Stimulated activated CD8-positive, alpha-beta memory T cell treated with anti-CD3 and anti-CD28 coated beads, Interleukin-7, amount 100 ng/mL, for 4 hours (primary cell): ENCODE measurements at places on chromosomes 5 and 9.

DNA sequence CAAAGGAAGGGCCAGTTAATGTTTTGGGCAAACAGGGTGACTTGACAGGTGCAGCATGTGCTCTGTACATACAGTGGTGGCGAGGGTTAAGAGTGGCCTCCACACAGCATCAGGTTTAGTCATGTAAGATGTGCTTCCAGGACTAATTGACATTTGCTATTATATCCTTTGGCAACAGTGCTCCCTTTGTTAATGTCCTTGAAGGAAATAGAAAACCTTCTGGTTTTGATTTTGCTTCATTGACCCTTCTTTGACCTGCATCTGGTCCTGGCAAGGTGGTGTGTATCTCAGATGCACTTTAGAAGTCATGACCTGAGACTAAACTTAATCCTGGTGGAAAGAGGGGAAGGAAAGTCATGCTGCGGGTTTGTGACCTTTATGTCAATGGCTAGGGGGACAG lies 440.0 kb downstream of the ENC1 start:
- no peak for DNase-seq

DNA sequence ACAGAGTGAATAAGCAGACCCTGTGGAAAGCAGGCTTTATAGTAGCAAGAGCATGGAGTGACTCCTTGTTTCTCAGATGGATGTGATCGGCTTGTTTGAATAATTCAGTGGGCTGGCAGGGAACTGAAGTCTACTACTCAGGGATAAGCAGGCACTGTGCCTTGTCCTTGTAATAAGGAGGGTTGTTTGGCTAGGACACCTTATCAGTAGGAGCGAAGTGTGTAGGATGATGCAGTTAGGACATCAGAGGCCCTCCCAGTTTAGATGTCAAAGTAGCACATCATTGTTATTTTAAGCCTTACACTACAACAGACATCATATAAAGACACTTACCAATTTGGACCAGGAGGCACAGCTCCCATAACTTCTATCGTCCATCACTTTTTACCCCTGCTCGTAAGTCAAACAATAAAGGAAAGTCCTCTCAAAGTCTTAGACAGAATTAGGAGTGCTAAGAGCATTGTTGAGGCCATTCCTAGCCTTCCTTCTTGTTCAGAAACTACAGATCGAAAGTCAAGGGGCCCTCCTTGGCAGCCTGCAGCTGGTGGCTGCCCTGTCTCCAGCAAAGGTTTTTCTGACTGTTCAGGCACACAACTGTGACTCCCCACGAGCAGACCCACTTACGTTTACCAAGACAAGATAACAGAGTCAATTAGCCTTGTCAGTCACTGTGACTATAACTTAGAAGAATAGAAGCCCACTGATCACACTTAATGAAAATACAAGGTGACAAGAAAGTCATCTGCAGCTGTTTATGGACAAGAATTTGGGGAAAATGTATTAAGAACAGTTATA lies 218.6 kb downstream of the SNX18 start:
- no peak for DNase-seq

DNA sequence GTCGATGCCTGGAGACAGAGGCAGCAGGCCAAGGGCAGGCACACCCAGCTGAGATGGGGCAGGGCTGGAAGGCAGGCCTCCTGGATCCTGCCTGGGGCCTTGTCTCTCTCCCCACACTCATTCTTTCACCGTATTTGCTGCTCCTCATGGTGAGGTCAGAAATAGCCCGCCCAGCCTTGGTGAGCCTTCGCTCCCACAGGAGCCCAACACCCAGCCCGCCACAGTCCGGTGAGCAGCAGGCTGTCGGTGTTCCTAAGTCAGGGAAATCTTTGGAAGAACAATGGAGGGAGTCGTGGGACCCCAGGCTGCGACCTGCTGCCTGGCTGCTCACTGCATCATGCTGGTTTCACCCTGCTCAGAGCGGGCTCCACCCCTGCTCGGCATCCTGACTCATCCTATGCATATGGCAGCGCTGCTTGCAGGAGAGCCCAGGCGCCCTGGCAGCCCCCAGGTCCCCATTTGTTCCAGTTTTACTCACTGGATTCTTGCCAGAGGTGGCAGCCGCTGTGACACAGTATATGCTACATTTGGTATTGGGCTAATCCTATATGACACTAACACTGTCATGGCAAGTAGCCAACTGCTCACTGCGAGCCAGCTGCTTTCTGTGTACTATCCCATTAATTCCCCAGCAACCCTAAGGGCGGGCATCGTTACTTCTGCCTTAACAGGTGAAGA lies 53.2 kb upstream of the NCS1 start:
- no peak for DNase-seq

- no peak for DNase-seq
Observed at GRCh38 chr9:124133727-124134126, 122.2 kb downstream of the LHX2 start.

DNA sequence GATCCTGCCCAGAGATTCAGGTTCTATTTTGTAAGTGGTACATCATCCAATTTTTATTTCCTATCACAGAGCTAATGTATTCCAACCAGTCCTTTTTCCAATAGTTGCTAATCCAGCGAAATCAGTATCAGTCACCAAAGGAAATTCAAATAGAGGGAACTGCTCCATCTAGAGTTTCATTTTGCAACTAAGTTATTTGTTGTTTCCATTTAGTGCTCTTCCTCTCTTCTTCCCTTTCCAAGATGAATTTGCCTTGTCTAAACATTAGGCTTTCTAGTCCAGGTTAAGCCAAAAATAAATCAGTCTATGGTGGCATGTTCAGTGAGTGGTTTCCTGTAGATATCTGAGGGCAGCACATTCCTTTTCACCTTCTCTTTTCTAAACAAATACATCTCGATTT lies 79.8 kb upstream of the SPATA31D4 start:
- DNase-seq, result no peak

DNA sequence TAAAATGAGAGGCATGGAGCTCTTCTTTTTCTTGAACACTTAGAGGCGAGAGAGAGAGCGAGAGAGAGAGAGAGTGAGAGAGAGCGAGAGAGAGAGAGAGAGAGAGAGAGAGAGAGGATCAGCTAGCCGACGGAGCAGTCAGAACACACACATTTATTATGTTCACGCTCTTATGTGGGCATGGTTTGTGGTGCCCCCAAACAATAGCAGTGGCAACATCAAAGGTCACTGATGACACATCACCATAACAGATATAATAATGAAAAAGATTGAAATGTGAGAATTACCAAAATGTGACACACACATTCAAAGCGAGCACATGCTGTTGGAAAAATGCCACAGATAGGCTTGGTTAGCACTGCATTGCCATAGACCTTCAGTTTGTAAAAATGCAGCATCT lies 116.1 kb downstream of the KDM4C start:
- peak; percentile 12 for DNase-seq

GRCh38 chr9:36950389-36950788 lies 83.7 kb downstream of the PAX5 start:
- DNase-seq, result no peak

DNA sequence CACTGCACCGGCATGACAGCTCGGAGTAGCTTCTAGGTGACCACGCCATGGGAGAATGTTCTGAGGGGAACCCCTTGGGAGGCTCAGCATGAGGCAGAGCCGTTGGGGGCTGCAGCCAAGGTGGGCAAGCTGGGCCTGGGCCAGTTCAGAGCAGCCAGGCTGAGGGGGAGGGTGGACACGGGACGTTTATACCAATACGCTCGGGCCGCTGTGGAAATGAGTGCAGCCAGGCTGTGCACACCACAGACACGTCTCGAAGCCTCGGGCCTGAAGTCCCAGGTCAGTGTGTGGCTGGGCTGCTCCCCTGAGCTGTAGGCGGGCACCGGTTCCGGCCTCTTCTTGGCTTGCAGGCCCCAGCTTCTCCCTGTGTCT lies 28.9 kb upstream of the SLC12A7 start:
- no peak for DNase-seq

DNA sequence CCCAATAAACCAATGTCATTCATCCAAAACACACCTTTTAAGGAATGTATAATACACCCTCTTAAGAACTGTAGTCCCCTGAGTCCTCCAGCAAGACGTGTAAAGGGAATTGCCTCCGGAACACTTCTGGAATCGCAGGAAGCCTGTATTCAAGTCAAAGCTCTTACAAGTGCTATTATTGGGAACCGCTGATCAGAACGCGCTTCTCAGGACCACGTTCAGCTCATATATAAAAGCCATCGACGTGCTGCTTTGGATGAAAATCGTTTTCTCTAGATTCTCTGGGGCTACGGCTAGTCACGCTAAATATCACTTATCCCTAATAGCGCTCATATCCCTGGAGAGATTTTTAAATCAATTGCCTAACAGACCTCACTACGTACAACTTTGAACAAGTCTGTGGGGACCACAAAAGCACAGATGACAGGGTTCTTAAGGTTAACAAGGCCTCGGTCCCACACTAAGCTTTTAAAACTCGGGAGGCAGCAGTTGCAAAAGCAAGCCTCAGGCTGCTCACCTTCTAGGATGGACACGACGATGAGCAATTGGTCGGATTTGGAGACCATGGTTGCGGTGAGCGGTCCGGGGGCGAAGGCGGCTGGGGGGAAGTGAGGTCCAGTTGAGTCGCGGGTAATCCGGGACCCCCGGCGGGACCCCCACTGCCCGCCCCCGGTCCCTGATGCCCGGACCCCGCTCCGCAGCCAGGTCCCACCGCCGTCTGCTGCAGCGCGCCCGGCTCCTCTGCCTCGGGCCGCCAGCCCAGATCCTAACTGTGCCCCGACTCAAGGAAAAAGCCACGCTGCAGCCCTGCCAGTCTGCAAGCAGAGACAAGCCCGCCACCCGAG lies 548 bp downstream of the CEP120 start:
- DNase-seq, result peak; percentile 8

DNA sequence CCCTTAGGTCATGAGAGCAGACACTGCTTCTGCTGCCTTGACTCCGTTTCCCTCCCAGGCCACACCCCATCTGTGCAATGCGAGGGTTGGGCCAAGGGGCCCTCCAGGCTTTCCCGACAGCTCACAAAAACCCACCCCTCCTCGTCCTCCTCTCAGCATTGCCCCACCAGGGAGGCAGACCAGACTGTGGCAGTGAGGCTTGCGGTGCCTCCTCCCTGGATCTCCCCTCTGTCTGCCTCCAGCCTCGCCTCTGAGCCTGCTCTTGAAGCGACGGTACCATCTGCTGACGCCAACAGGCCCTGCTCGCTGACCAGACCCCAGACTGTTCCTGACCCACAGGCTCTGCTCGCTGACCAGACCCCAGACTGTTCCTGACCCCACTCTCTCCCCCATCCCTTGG lies 99.2 kb upstream of the CACNA1B start:
- no peak for DNase-seq

- no peak for DNase-seq
Observed at GRCh38 chr5:59506285-59506877, 387.1 kb downstream of the PDE4D start.

DNA sequence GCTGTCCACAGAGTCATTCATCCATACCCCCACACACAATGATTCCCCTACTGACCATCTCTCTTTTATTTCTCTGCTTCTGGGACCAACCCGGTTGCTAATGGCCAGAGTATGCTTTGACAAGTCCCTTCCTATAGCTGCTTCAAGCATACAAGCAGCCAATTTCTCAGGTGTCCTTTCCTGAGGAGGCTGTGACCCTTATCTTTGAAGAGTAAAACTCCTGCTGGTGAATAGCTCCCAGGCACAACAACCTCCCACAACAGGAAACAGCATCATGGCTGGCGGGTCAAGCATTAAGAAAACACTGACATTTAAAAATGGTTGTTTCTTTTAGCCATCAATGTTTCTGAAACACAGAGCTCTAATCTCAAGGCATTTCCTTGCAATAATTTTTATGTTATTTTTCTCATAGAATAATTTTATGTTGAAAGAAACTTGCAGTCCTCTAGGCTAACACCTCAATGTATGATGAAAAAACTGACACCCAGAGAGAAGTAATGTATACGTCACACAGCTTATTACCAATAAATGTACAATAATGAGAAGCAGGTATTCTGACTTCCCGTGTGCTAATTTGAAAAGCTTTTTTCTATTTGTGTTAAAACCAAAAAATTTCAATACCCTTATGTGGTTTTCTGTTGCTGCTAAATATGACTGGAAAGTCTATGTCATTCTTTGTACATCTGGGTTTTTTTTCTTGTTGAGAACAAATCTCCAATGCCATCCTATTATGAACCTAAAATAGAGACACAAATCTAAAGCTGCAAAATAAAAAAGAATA lies 7.5 kb upstream of the PAM start:
- DNase-seq, result no peak

- DNase-seq, result no peak
Observed at GRCh38 chr5:177131352-177132135, 2.0 kb upstream of the NSD1 start.

GRCh38 chr9:88969646-88970373 lies 21.5 kb upstream of the S1PR3 start:
- DNase-seq, result no peak

DNA sequence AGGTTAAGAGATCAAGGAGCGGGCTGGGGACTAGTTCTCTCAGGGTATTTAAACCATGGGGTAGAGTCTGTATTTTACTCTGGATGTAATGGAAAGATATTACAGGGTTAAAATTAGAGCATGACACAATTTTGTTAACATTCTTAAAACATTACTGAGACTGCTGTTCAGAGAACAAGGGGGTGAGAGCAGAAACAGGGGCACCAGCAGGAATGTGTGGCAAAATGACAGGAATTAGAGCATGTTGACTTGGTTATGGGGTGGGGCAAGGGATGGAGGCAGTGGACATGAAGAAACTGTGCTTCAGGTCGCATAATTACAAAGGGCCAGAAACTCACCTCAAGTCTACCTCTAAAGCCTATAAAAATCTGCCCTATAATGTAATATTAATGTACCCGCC lies 75.0 kb downstream of the TMEM232 start:
- no peak for DNase-seq
